ENCODE measurements at places on chromosomes 13 and 19. TPM values are rescaled to one million over a fixed set of nuclear protein-coding genes. Genes with fewer than 3 reads are reported as not detected.

GRCh38 chr13:76768384-76768783 lies 117.8 kb downstream of the KCTD12 start:
- DNase-seq: no peak

DNA sequence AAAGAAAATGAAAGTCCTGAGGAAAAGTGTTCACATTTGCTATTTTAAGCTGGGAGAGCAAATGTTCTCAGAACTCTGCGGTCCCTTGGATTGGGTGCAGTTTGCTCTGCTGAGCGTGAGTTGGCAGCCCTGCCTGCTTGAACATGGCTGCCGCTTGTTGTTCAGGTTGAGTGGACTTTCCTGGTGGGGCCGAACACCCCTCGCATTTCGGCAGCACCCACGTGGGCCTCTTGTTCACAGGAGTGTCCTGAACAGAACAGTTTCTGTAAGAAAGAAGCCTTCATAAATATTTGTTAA lies 10.8 kb upstream of the RNF113B start:
- no peak for DNase-seq

- no peak for DNase-seq
Observed at GRCh38 chr13:111304603-111305289, 15.7 kb upstream of the TEX29 start.

Gene RSPH6A
- not detected for total RNA-seq

Gene ZNF576
- 8.6 TPM for total RNA-seq

DNA sequence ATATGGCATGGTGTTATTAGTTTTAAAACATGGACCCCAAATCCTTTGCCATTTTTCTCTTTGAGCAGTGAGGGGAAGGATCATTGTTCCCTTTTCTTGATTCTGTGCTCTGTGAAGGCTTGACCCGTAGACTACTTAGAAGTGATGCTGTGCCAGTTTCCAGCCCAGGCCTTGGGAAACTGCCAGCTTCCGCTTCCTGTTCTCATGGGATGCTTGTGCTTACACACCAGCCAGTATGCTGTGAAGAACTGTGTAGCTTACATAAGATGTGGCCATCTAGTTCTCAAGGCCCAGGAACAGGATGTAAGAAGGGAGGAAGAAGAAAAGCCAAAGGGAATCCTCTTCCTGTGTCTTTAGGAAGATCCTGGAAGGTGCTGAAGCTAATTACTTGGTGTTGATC lies 180.9 kb downstream of the PCCA start:
- peak; percentile 72 for DNase-seq

Gene ZNF43
- 10.3 TPM for total RNA-seq

- DNase-seq: no peak
Observed at GRCh38 chr19:3323026-3323425, 43.4 kb upstream of the NFIC start.

DNA sequence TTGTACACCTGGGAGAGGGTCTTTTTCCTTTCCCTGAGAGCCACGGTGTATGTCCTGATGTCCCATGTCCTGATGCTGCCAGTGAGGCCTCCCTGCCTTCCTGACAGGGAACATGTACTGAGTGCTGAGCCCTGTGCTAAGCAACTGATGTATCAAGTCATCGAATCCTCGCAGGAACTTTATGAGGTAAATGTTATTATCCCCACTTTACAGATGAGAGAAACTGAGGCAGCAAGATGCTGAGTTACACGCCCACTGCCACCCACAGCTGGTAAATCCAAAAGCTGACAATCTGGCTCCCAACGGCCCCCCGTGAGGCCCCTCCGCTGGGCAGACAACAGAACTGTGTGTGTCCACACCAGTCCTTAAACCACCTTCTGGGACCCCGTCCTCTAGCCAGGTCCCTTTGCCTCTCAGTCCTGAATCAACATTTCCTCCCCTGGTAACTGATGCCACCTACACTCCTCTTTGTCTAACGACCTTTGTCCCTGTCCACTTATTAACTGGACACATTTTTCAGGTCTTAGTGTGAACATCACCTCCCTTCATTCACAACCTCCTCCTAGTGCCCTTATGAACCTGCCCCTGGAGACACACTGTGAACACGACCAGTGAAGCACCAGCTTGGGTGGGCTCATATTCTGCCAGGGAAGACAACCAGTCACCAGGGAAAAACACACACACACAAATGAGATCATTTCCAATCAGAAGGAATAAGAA lies 5.4 kb upstream of the VSIG10L start:
- no peak for DNase-seq

- no peak for DNase-seq
Observed at GRCh38 chr19:51549533-51550324, 18.3 kb upstream of the SIGLEC6 start.
